Hepatic stellate cell (primary cell): ENCODE measurements at places on chromosomes 3 and 15.

GRCh38 chr3:194607592-194608389 lies 25.4 kb downstream of the TMEM44 start:
- no peak for DNase-seq

DNA sequence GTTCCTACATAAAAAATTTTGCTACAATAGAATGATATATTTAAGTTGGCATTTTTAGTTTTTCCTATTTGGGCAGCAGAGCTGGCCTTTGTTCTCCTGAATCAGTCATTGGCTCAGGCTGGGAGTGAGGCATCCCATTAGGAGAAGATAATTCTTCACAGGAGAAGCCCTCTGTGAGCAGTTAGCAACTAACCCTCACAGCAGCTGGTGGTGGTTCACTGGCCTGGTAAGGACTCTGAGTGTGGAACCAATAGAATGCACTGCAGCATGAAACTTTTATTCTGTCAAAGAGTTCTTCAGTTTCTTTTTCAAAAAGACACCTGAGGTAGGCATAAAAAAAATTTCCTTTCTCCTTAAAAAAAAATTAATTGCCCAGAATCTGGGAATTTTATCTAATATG lies 562.6 kb downstream of the ZNF385D start:
- DNase-seq = no peak

GRCh38 chr3:176941689-176942088 lies 255.6 kb downstream of the TBL1XR1 start:
- no peak for DNase-seq

DNA sequence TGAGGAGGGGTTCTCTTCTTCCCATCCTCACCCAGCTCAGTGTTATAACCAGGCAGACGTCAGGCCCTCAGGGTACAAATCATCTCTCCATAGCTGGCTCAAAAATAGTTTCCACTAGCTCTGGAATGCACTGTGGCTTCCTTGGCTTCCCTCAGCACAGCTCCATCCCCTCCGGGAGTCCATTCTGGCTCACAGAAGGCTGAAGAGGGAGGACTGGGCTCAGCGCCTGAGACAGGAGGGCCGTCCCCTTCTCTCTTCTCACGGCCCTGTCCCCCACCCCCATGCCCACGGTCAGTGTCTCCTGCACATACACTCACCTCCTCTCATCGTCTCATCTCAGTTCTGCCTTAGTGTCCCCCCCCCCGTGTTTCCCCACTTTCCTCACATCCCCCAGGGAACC lies 50.1 kb downstream of the UMPS start:
- peak; percentile 82 for DNase-seq

GRCh38 chr3:51621091-51621892 lies 49.8 kb upstream of the TEX264 start:
- no peak for DNase-seq

DNA sequence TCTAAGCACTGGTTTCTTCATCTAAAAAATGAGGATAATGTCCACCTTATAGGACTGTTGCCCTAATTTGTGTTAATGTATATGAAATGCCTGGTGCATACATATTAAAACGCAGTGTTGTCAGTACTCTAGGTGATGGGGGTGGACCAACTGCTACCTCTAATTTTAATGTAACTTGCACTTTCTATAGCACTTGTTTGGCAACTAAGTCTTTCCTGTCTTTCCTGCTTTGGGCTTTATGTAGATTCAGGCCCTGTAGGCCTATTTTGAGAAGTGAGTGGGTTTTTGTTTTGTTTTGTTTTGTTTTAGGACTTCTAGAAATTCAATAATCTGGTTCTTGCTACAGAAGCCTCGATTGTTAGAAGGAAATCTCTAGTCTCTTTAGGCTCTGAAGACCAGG lies 21.2 kb downstream of the SLC7A14 start:
- no peak for DNase-seq

- peak; percentile 17 for DNase-seq
These were observed 1.5 kb downstream of the C2CD4A start for GRCh38 chr15:62068071-62068809.

- DNase-seq = no peak
These were observed 103.8 kb upstream of the MME start for GRCh38 chr3:154976072-154976983.

DNA sequence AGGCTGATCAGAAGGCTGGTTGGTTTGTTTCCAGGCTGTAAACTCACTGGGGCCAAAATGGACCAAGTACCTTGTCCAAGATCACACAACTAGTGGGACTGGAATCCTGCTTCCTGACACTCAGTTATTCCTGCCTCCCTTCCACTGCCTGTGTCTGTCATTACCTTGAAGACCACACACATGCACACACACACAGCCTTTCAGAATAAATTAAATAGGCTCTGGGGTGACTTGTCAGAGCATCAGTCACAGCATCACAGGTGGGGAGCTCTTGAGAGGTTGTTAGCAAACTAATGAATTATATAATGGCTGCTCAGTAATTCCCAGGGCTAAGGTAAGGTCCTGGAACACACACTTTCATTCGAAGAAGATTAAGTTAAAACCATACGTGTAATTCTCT lies 231.8 kb downstream of the UACA start:
- no peak for DNase-seq

DNA sequence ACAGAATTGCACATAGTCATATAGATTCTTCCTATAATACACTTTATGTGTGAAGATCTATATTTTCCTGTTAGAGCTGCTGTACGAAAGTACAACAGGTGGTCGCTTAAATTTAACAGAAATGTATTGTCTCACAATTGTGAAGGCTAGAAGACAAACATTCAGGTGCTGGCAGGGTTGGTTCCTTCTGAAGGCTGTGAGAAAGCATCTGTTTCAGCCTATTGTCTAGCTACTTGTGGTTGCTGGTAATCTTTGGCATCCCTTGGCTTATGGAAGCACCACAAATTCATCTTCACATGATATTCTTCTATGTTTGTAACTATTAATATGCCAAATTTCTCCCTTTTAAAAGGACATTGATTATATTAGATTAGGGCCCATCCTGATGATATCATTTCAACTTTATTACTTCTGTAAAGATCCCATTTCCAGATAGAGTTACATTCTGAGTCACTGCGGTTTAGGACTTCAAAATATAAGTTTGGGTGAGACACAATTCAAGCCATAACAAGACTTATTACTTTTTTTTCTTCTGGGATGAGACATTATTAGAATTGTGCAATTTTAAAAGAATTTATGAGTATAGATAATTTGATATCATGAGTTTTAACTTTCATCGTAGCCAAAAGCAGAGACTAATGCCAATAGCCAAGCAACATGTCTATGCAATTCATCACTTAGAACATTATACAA lies 248.1 kb upstream of the BCHE start:
- DNase-seq = no peak

DNA sequence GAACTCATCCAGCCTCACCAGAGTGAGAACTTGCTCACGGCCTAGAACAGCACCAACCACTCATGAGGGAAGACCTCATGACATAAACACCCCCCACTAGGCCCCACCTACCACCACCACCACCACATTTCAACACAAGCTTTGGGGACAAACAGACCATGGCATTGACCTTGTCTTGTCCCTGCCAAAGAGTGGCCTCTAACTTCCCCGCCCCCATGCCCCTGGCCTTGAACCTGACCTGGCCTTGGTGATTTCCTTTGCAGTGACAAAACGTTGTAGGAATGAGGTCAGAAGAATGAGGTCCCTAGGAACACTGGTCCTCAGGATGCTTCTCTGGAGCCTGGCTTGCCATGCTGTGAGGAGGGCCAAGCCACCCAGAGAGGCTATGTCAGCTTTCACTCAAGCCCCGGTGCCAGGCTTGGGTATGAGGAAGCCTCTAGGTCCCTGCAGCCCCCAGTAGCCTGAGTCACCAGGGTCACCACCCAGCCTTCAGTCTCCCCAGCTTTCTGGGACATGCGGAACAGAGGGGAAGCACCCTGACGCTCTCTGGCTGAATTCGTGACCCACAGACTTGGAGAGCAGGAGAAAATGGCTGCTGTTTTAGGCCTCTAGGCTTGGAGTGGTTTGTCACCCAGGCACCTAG lies 57.9 kb downstream of the TPRA1 start:
- no peak for DNase-seq

GRCh38 chr15:48520376-48521155 lies 124.9 kb downstream of the FBN1 start:
- DNase-seq = no peak

DNA sequence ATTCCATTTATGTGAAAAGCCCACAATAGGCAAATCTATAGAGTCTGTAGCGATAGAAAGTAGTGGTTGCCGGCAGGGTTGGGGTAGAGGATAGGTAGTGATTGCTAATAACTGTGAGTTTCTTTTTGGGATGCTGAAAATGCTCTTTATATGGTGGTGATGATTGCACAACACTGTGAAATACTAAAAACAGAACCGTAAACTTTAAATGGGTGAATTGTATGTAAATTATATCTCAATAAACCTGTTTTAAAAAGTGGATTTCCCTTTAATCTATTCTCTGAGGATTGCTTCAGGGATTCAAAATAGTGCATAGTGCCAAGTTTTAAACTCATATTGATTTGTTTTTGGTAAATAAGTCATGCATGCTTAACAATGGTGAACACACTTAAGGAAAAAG lies 140.2 kb downstream of the LPP start:
- no peak for DNase-seq

DNA sequence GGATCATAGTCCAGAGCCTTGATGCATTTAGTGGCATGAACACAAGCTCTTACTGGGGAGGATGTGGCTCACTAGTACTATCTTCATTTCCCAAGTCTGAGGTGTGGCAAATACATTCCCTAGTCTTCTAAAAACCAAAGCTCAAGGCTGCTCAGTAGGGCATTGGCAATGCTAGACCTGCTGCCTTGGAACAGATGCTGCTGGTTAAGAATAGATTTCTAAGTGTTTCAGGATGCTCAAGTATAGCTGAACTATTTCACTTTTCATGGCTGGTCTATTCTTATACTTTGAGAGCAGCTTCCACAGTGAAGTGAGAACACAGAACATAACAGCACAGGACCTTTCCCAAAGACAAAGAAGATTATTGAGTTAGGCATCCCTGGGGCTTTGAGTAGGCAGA lies 178.8 kb downstream of the CHST2 start:
- DNase-seq = no peak

- DNase-seq = no peak
These were observed 242.0 kb downstream of the TUSC7 start for GRCh38 chr3:116951610-116952009.

- no peak for DNase-seq
These were observed 815.1 kb downstream of the VGLL3 start for GRCh38 chr3:86175593-86176444.

DNA sequence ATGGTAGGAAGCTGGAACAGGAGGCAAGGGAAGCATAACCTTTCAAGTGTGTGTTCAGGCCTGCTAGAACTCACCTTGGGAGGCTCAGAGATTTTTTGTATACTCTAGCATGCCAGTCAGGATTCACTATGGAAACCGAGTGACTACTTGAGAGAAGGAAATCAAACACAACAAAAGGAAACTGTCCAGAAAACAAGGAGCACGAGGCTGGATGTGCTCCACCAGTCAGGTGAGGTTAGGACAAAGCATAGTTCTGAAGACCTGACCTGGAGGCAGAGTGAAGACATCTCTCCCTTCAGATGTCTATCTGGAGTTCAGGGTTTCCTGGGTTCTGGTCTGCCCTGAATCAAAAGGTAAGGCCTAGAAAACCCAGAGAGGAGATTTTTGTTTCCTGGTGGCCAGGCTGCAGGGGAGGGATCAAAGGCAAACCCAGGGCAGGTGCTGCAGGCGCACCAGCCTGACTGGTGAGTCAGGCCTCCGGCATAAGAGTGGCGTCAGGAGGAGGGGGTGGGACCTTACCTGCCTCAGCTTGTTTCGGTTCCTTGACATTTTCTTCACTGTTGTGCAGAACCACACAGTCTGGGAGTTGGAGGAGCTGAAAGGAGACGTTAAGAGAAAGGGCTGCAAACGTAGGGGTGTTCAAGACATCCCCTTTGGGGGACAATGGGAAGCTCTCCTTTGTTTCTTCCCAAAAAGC lies 52.2 kb upstream of the OSBPL11 start:
- DNase-seq = no peak

DNA sequence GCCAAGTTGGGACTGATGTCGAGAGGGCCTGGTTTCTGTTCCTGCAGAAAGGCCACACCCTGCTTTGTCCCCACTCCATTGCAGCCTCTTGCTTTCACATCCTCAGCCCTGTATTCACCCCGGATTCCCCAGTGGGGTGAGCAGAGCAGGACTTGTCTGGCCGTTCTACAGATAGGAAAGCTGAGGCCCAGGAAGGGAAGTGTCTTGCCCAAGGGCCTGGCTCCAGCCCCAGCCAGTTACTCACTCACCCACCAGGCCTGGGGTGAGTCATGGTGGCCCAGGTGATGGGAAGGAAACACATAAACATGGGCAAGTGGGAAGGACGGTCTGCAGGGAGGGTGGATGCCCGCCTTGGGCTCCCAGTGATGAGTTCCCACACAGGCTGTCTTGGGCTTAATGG lies 6.1 kb upstream of the DUSP7 start:
- DNase-seq = peak; percentile 85

DNA sequence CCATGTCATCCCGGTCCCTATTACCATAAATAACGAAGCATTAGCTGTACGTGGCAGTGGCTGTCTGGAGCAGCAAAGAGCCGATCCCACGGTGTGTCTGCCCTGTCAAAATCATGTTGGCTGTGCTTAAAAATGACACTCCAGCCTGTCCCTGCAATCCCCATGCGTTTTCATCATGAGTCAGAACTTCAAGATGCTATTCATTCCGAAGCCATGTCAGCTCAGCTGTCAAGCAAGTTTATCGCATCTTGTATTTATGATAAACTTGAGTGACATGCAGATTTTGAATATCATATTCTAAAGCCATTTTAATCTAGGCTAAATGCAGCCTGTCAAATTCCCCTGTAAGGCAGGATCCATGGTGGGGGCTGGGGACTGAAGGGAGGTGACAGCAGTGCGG lies 152.4 kb downstream of the TJP1 start:
- DNase-seq = peak; percentile 59

DNA sequence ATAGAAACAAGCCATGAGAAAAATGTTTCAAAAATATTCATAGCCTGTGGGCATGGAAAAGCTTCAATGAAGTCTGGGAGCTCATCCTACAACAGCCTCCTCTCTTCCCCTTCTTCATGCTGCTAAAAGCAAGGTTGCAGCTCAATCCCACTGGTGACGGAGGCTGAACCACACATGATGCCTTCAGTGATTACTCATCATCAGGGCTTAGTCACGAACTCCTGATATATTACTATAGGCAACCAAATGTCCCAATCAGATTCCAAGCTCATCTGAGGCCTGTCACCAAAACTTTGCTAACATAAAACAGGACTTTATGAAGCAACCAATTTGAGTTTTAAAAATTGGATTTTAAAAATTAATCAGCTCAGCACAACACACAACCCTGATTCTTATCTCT lies 24.0 kb upstream of the SLC24A5 start:
- peak; percentile 63 for DNase-seq
